ENCODE measurements at places on chromosomes 16 and 17. TPM values are rescaled to one million over a fixed set of nuclear protein-coding genes. Genes with fewer than 3 reads are reported as not detected.

PLSCR3 gene
- 26.3 TPM for total RNA-seq

DNA sequence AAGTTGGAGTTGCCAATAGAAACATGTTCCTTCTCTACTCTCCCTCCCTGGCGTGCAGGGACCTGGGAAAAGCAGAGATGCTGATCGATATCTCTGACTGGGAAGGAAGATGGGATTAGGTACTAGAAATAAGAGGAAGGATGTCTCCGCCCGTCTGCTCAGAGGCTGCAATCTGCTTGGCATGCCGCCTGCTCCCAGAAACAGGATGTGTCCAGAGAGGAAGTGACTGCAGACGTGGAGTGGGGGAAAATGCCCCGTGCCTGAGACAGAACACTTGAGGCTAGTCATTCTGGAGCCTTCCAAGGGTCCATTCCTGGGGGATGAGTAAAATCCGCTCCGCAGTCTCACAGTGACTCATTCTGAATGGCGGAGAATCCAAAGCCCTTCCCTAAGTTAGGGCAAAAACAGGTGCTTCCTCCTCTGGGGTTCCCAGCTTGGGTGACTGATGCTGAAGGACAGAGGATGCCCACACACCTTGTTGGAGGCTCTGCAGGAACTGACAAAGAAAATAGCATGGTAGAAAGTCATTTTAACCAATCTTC, 45.0 kb upstream of the SMURF2 start:
- peak; percentile 78 for DNase-seq

NLRC3 gene
- total RNA-seq = 0.42 TPM

DNA sequence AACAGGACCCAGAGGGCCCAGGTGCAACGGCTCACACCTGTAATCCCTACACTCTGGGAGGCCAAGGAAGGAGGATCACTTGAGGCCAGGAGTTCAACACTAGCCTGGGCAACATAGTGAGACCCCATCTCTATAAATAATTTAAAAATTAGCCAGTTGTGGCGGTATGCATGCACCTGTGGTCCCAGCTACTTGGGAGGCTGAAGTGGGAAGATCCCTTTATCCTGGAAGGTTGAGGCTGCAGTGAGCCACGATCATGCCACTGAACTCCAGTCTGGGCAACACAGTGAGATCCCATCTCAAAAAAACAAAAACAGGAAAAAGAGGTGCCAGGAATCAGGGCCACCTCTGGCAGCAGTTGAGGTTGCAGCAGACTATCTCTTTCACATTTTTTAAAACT, 85.7 kb upstream of the NUDT7 start:
- DNase-seq = no peak

ZNF597 gene
- total RNA-seq = 2.7 TPM
